ENCODE measurements at places on chromosomes 13 and 19.

- no peak for DNase-seq
Observed at GRCh38 chr13:99821741-99822140, 149.8 kb downstream of the ZIC5 start.

DNA sequence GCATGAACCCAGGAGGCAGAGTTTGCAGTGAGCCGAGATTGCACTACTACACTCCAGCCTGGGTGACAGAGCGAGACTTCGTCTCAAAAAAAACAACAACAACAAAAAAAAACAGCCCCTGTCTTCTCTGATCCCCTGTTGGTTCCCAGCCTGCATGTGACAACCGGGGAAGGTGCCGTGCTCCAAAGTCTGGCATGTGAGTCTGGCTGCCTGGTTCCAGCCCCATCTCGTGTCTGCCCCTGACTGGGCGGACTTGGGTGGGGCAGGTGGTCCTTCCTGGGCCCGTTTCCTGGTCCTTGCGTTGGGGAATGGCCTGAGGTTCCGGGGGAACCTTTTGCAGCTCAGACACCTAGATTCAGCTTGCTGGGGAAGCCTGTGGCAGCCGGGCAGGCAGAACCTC, 50.5 kb downstream of the DNM2 start:
- no peak for DNase-seq

DNA sequence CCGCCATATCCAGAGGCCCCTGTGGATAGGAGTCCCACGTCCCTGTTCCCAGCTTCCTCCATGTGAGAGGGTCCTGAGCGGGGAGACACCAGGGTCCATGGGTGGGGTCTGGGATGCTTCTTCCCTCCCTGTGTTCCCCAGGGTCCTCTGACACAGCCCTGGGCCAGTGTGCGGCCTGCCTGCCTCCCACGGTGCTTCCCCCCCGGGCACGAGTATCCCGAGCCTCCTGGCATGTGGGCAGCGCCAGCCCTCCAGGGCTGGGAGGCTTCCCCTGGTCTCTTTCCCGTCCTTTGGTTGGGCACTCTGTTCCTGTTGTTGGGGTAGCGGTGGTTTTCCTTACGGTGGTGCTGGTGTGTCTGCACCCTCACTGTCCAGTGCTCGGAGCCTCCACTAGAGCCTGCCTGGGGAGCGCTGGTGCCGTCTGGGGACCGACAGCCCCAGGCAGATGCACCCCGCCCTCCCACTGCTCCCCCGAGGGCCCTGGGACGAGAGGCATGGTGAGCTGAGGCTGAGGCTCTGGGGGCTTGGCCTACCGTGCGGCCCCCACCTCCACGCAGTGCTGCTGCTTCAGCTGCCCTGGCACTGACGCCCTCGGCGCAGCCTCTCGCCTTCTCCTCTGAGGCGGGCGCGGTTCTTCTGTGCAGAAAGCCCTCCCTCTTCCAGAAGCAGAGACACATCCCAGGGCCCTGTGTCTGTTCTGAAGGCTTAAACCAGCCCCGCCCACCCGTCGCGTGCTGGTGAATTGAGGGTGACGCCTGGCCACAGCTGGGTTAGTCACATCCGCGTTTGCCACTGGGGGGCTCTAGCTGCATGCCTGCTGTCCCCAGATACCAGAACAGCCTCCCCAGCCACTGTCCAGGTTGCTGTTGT, 27.9 kb downstream of the PLEKHJ1 start:
- peak; percentile 63 for DNase-seq

- no peak for DNase-seq
Observed at GRCh38 chr13:23692816-23693215, 122.6 kb downstream of the TNFRSF19 start.
